AG09309 (cell line): ENCODE measurements at places on chromosomes 16 and 17.
A peak's percentile ranks its signal among the peaks of the same experiment; 100 is the strongest.

GRCh38 chr16:66064801-66065530 lies 301.5 kb upstream of the CDH5 start:
- DNase-seq, result no peak

- no peak for DNase-seq
These were observed 5.1 kb upstream of the RPL26 start for GRCh38 chr17:8387914-8388651.

- DNase-seq, result no peak
These were observed 135.8 kb downstream of the TRIM37 start for GRCh38 chr17:58970609-58971450.

DNA sequence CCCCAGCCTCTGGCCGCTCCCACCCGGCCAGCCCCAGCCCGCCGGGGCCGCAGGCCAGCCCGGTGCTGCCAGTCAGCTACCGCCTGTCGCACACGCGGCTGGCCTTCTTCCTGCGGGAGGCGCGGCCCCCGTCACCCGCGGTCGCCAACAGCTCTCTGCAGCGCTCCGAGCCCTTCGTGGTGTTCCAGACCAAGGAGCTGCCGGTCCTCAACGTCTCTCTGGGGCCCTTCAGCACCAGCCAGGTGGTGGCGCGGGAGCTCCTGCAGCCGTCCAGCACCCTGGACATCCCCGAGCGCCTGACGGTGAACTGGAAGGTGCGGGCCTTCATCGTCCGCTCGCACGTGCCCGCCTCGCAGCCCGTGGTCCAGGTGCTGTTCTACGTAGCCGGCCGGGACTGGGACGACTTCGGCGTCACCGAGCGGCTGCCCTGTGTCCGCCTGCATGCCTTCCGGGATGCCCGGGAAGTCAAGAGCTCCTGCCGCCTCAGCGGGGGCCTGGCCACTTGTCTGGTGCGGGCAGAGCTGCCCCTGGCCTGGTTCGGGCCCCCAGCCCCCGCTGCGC lies 46.8 kb downstream of the TMEM132E start:
- DNase-seq, result no peak

- no peak for DNase-seq
These were observed 368.0 kb downstream of the CPPED1 start for GRCh38 chr16:12435730-12436129.

DNA sequence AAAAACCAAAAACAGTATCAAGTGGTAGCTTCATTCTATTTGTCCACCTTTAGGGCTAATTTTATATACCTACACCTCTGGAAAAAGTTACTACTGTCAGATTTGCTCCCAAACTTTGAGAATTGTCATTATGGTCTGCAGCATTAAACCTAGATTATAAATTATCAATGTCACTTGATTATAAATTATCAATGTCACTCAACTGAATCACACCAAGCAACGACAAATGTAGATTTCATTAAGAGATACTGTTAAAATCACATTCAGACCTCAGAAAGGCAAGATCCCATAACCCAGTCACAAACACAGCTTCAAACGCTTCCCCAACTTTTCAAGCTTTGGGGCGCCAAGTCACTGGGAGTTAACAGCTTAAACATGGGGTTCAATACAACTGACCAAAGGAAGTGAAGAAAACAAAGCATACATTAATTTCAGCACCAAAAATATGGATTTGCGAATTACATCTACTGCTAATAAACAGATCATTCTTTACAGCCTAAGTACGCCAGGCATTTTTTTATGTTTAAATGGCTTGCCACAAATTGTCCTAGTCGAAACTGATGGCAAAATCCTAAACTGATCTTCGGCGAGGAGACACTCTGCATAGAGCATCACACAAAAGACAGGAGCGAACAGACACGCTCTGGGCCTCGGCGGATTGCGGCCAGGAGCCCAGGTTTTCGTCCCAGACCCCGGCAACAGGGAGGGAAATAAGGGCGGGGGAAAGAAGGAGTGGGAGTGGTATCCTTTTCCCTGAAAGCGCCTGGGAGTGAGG lies 981 bp downstream of the GLG1 start:
- DNase-seq, result no peak

- DNase-seq, result no peak
These were observed 419.4 kb downstream of the CDH11 start for GRCh38 chr16:64702415-64702814.

GRCh38 chr17:19346351-19347255 lies 15.9 kb downstream of the B9D1 start:
- peak; percentile 59 for DNase-seq

DNA sequence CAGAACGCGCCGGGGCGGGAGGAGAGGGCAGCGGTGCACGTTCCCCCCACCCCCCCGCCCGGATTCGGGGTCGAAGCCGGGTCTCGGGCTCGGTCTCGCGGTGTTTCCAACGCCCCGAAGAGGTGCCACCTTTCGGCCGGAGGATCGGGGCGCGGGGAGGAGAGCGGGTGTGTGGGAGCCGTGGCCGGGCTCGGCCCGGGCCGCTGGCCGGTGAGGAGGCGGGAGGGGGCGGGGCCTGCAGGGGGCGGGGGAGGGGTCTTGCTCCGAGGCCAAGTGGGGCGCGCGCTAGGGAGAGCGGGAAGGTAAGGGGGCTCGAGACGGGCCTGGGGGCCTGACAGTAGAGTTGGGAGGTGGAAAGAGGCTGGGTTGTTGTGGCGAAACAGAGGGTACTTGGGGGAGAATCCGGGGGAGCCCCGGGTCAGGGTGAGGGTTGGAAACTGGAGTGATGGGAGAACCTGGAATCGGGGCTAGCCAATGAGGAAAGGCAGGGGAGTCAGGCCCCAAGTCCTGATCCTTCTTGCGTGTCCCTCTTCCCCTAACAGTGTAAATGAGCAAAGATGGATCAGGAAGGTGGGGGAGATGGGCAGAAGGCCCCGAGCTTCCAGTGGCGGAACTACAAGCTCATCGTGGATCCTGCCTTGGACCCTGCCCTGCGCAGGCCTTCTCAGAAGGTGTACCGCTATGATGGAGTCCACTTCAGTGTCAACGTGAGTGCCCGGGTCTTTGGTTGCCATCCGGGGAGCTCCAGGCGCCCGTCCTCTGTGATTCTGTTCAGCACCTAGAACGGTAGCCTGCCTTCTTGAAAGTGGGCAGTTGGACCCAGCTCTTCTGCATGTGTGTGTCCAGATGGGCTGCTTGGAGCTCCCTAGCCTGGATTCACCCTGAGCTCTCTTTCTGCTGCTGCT lies 873 bp downstream of the SETD1A start:
- no peak for DNase-seq

DNA sequence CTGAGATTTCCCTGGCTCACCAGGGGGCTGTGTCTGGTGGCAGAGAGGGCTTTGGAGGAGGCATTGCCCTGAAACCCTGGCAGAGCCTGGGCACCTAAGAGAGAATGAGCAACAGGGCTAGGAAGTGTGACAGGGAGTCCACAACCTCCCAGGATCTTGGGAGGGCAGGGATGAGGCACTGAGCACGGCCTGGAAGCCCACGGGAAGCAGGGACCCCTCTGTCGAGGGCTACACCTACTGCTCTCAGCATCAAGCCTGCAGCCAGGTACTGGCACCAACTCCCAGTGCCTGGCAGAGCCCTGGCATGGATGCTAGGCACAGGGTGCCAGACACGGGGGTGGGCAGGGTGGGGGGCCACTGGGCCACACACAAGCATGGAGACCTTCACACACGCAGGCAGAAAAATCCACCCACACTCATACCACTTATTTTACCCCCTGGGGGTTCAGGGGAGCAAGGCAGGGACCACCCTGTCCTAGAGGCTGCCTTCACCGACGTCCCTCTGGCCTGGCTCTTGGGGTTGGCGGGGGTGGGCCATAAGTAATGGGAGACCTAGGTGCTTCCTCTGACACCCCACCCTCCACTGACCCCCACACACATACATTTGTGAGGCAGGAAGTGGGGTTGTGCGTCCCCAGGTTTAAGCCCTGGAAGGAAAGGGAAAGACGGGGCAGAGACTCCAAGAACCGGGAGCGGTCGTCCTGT lies 970 bp upstream of the HSD11B2 start:
- DNase-seq, result no peak

DNA sequence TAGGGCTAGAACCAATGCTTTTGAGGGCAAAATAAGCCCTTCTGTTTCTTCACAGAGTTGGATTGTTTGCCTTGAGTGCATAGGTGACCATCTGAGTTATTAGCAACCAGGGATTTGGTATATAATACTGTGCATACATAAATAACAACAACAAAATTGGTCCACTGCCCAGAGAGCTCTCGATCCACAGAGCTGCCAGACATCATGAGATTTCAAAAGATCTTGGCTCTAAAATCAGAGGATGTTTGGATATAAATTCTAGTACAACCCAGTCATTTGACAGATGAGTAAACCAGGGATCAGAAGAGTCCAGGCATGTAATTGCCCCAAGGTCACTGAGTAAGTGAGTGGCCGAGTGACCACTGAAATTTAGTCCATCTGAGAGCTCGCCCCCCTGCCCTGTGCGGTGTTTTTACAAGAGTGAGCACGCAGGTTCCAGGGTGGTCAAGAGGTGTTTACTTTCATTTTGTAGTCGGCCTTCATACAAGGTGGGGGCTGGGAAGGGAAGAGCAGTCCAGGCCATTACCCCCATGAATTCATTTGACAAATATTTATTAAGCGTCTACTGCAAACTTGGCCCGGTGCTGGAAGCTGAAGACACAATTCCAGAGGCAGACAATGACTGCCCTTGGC lies 1.8 kb upstream of the MT2A start:
- peak; percentile 74 for DNase-seq

- no peak for DNase-seq
These were observed 146.6 kb downstream of the USP22 start for GRCh38 chr17:20896153-20896649.

GRCh38 chr17:40909755-40910154 lies 24.7 kb upstream of the KRT20 start:
- DNase-seq, result peak; percentile 82

- DNase-seq, result no peak
These were observed 33.1 kb upstream of the SNN start for GRCh38 chr16:11635113-11635652.

- no peak for DNase-seq
These were observed 301.5 kb downstream of the HAPSTR1 start for GRCh38 chr16:9392956-9393355.

- DNase-seq, result peak; percentile 31
These were observed at the start of gene VTN for GRCh38 chr17:28370035-28370743. TSS of gene VTN (minus strand) at chr17:28370307. CDS start at chr17:28370203, 104 bp downstream.

- no peak for DNase-seq
These were observed 16.2 kb upstream of the ALKBH5 start for GRCh38 chr17:18167421-18167820.
